Daoy (cell line): ENCODE measurements at places on chromosomes 16 and 17.

GRCh38 chr17:64401941-64402340 is 11.3 kb upstream of the PECAM1 start:
- DNase-seq = no peak

DNA sequence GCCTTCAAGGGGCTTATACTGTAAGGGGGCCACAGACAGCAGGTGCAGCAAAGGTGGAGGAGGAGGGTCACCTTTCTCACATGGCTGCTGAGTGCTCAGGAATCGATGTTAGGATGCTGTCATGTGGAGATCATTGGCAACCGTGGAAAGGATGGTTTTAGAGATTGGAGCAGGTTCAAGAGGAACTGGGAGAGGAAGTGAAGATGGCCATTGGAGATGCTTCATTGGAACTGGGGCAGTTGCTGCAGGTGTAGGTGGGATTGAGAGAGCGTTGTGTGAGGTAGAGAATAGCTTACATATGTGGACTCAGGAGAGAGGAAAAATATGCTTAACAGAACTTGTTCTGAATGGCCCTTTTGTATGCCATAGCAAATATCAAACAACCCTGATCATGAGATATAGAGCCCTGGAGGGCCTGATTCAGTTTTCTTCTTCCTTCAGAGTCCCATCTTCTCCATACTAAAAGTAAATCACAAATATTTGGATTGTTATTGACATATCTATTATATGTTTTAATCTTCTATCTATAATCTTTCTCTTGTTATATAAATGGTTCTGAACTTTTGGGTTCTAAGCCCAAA is 40.8 kb downstream of the LDHD start:
- DNase-seq = no peak

DNA sequence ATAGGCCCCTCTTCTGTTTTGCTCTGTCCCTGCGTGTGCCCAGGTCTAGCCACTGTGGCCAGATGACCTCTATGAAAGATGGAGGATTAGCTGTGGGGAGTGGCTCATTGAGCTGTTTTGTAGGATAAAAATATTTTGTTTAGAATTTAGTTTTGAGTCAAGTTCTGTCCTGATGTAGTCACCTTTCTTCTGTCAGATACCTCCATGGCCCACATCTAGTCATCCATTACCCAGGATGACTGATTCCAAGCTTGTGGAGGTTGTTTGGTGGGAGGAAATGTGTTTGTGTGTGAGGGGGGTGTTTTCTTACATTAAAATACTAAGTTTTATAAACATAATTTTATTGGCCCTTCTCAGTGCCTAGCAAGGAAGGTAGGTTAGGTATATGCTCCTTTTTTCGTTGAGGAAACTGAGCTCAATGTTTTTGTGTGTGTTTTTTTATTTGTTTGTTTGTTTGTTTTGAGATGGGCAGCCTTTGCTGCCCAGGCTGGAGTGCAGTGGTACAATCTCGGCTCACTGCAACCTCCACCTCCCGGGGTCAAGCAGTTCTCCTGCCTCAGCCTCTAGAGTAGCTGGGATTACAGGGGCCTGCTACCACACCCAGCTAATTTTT is 16.3 kb downstream of the SNX11 start:
- no peak for DNase-seq

DNA sequence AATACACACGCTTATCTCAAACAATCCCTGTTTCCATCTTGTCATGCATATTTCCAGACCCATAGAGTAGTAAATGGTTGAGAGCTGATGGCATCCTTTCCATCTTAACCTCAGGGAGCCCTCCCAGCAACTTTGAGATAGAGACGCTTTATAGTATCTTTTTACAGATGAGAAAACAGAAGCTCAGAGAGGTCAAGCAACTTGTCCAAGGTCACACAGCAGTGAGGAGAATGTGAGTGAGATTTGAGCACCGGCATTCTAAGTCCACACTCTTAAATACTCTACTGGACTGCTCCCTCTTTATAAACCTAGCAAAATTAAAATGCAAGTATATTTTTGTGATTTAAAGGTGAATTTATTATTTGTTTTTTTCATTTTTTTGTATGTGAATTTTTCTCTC is 19.9 kb upstream of the KCNG4 start:
- no peak for DNase-seq

DNA sequence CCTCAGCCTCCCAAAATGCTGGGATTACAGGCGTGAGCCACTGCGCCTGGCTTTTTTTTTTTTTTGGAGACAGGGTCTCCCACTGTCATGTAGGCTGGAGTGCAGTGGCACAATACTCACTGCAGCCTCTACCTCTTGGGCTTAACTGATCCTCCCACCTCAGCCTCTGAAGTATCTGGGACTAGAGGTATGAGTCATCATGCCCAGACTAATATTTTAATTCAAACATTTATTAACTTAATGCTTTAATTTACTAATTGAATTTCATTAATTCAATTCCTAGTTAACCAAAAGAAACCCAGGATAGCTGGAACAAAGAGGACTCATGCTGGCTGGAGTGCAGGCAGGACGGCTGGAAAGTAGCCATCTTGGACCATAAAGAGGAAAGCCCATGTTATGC is 14.0 kb upstream of the KPNB1 start:
- no peak for DNase-seq

DNA sequence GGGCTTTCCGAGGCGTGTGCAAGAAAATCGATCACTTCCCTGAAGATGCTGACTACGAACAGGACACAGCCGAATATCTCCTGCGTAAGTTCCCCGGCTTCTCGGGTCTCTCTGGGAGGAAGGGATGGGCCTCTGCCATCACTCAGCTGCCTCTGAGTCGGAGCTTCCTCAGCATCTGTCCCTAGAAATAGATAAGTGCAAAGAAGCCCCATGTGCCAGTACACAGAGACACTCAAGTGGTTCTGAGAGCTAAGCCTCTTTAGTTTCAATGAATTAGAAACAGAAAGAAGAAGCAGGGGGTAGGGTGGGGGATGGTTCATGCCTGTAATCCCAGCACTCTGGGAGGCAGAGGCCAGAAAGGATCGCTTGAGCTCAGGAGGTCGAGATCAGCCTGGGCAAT is 90.6 kb downstream of the CACNG3 start:
- DNase-seq = no peak

DNA sequence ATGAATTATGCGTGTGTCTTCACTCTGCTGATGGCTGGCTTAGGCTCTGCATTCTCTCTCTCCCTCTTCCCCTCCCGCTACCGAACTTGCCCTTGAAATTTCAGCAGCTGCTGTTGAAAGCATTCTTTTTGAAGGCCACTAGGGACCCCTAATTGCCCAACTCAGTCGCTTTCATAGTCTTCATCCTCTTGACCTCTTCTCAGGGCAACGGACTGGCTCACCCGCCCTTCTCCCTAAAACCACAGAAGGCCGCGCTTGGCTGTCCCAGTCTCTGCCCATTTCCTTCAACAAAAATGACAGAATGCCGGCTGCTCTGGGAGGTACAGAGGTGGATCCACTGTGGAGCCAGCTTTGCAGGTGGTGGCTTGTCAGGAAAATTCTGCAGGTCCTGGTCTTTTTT is 21.0 kb upstream of the FMNL1 start:
- DNase-seq = no peak

GRCh38 chr17:36848008-36848902 is 89.0 kb upstream of the LHX1 start:
- no peak for DNase-seq

DNA sequence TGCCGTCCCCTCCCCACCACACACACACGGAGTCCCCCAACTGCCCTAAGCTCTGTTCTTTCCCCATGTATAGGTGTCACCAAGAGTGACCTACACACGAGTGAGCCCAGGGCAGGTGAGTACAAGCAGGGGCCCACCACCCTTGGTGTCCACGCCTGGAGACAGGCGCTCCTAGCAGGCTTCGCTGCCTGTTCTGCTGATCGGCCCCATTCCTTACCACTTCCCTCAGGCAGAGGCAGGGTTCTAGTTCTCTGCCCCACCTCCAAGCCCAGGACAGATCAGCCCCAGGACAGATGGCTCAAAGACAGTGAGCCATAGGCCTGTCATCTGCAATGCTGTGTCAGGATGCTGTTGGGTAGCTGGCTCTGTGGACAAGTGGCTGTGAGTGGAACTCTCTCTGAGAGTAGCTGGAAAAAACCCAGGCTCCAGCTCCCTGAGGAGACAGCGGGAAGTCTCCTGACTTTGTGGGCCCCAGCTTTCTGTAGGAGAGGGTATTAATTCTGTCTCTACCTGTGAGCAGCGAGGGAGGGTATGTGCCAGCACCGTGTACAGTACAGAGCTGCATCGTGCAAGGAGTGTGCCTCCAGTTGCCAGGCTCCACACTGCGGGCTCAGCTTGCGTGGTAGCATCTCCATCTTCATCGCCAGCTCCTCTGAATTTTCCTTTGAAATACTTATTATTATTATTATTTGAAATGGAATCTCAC is 897 bp downstream of the TP53I13 start:
- no peak for DNase-seq

DNA sequence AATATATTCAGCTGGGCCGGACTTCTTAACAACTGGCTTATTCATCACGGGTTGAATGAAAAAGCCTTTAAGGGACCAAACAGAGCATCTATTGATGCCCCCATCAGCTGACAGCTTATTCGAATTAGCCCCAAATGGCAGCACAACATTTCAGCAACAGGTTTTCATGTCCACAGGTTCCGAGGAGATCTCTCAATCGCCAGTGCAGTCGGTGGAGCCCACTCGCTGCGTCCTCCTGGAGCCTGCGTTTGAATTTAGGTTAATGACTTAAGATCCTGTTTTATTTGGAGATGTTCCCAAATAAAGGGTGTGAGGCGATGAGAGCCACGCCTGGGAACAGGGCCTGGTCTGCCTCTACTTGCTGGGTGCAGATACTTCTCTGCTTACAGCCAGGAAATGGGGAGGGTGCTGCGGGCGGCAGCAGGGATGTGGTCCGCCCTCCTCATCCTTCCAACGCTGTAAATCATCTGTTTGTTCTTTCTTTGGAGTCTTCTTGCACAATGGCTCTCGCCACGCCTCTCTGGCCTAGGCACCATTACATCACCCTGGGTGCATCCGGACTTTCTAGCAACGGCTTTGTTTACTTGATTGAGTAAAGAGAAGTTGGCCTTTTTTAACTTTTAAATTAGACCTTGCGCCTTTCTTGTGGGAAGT is 22.6 kb downstream of the NDE1 start:
- DNase-seq = peak; percentile 97

DNA sequence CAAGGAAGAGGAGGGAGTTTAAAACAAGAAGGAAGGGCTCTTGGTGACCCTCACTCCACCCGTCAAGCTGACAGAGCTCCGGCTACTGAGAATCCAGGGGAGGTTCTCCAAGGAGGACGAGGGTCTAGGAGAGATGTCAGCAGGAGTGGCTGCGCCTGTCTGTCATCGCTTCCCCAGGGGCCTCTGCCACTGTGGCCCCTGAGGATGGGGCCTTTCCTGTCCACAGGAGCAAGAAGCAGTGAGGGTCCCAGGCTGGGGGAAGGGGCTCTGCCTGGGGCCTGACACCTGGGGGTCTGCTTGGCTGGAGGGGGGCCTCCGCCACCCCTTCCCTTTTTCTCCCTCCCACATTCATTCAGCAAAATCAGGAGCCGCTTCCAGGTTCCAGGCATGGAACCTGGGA is 66.5 kb upstream of the TNRC6C start:
- DNase-seq = no peak

DNA sequence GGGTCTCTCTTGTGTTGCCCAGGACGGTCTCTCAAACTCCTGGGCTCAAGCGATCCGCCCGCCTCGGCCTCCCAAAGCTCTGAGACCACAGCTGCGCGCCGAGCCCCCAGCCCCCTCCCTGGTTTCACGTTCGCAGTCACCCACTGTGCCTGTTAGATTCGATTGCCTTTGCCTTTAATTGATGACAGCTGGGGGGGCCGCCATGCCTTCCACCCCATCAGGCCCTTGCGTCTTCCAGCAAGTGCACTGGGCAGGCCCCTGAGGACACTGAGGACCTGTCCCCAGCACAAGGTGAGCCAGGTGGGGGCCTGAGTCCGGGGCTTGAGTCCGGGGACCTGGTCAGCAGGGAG is 3.3 kb downstream of the IGFALS start:
- peak; percentile 0 for DNase-seq

GRCh38 chr17:64991726-64992125 is 64.8 kb downstream of the GNA13 start:
- no peak for DNase-seq

DNA sequence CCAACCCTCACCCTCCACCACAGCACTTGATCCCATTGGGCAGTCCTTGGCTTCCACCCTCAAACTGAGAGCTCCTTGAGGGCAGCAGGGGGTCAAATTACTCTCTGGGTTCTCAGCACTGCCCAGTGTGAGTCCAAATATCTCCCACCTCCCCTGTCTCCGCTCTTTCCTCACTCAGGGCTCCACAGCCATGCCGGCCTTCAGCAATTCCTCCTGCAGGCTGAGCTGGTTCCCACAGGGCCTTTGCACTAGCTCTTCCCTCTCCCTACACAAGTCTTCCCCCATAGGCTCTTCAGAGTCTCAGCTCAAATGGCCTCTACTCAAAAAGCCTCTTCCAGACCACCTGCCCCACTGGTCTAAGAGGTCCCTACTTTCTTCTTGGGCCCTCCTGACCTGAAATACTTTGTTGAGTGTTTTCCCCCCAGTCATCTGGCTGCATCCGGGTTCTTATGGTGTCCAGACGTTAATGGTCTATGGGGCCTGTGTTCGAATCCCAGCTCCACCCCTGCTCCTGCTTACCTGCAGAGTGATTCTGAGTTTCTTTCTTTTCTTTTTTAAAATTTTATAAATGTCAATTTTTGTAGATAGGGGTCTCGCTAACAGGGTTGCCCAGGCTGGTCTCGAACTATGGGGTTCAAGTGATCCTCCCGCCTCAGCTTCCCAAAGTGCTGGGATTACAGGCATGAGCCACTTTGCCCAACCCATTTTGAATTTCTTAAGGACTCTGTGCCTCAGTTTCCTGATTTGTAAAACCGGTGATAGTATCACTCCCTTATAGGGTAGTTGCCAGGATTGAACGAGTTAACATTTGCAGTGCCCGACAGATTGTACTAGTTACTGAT is 973 bp upstream of the IL4R start:
- no peak for DNase-seq

DNA sequence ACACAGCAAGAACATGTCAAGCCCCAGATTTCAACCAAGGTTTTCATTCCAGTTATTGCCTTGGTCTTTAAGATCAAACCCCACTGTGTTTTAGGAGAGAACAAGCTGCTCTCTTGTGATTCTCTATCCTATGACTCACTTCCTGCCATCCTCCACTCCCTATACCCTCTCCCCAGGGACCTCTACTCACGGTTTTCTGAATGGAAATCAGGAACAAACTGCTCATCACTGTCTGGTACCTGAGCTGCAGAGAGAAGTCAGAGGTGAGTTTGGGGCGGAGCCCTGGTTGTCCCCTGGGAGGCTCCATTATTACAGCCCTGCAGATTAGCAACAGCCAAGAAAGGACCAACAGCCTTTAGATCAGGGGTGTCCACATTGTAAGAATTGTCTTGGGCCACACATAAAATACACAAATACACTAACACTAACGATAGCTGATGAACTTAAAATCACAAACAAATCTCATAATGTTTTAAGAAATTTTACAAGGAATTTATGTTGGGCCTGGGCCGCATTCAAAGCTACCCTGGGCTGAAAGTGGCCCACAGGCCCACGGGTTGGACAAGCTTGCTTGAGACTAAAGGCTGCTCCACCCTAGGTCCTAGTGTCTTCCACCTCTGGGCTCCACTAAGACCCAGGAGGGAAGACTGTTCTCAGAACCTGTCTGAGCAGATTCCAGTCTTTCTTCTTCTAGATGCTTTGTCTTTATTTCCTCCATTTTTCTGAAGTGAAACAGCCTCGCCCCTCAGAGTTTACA is 9.7 kb downstream of the ETV4 start:
- peak; percentile 56 for DNase-seq
